ENCODE measurements at places on chromosomes 7 and 10.
A peak's percentile ranks its signal among the peaks of the same experiment; 100 is the strongest.

DNA sequence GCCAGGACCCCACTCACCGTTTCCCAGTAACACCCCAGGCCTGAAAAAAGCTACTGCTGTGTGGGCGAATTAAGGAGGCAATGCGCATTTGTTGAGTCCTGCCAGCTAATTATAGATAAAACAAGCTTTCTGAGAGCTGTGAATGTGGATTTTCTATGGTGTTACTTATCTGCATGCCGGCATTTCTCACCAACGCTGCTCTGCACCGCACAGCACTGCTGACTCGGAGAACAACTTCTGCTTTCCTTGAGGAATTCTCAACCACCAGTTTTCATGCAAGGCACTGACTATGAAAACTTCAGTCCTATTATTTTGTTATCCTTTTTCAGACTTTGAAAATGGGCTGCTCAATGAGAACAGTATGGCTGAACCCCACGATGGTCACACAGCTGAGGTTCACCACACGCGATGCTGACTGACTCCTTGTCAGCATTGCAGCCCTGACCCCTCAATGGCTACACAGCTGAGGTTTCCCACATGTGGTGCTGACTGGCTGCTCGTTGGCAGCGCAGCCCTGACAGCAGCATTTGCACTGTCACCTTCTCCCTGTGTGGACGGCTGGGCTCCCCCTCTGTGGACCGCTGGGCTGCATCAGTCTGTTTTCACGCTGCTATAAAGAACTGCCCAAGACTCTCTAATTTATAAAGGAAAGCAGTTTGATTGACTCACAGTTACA lies 190.6 kb downstream of the DIP2C start:
- H3K36me3 ChIP-seq, result no peaks in the 10 kb centered on the region
- H3K4me3 ChIP-seq, result no peak overlapping the region
- no peaks in the 10 kb centered on the region for H3K4me1 ChIP-seq

DNA sequence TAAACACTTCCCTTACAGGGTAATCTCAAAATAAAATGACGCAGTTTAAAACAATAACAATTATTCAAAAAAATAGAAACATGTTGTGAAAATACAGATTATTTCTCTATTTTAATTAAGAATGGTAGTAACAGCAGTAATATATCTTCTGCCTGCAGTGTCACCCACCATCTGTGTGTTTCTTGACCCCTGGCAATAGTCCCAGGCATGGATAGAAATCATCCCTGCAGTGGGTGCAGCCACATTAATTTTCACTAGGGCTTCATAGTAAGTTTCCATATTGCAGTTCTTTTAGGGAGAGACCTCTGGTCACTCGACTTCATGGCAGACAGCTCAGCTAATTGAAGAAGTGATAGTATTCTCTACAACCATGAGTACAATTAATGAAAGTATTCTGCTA lies 470.1 kb upstream of the TEX47 start:
- H3K27ac ChIP-seq, result no peak overlapping the region
- no peaks in the 10 kb centered on the region for H3K36me3 ChIP-seq
- no peak overlapping the region for H3K4me3 ChIP-seq
- H3K4me1 ChIP-seq, result no peaks in the 10 kb centered on the region
- H3K27me3 ChIP-seq, result no peaks in the 10 kb centered on the region
- no peak for DNase-seq

- no peak overlapping the region for H3K27ac ChIP-seq
- H3K27me3 ChIP-seq, result no peaks in the 10 kb centered on the region
- H3K4me1 ChIP-seq, result no peaks in the 10 kb centered on the region
- no peak overlapping the region for H3K4me3 ChIP-seq
Observed at GRCh38 chr7:91165846-91166230, 98.4 kb upstream of the FZD1 start.

- H3K4me3 ChIP-seq, result no peak overlapping the region
- no peak overlapping the region for H3K27ac ChIP-seq
- no peaks in the 10 kb centered on the region for H3K4me1 ChIP-seq
- DNase-seq, result no peak
- H3K36me3 ChIP-seq, result no peaks in the 10 kb centered on the region
Observed at GRCh38 chr7:119664601-119665000, 608.4 kb upstream of the KCND2 start.

- peaks cover 64% of the 10 kb centered on the region for H3K4me1 ChIP-seq
- peak overlapping the region; percentile 84 for H3K4me3 ChIP-seq
- peak overlapping the region; percentile 82 for H3K27ac ChIP-seq
- H3K36me3 ChIP-seq, result no peaks in the 10 kb centered on the region
- peak; percentile 36 for DNase-seq
- H3K27me3 ChIP-seq, result peaks cover 27% of the 10 kb centered on the region
Observed at GRCh38 chr10:71213127-71213621, 804 bp downstream of the UNC5B start.

DNA sequence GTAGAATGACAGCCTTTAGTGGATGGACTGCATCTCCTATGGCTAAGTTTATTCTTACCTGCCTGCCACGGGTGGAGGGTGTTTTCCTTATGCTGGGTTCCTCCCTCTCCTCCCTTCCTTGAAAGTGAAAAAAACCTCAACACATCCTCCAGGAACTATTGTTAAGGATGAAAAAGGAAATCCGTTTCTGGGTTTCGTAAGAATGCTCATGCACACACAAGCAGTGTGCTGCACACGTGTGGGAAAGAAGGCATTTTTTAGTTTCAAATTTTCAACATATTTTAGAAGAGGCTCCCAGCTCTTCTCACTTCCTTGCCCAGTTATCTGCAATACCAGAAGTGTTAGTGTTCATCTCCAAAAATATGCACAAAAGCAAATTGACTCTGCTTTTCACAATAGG lies 90.6 kb downstream of the FAM171A1 start:
- no peak overlapping the region for H3K4me3 ChIP-seq
- no peaks in the 10 kb centered on the region for H3K4me1 ChIP-seq
- no peaks in the 10 kb centered on the region for H3K27me3 ChIP-seq

- H3K4me1 ChIP-seq, result no peaks in the 10 kb centered on the region
- H3K27me3 ChIP-seq, result no peaks in the 10 kb centered on the region
- H3K36me3 ChIP-seq, result no peaks in the 10 kb centered on the region
- no peak for DNase-seq
- no peak overlapping the region for H3K27ac ChIP-seq
Observed at GRCh38 chr10:88598055-88598454, 11.5 kb downstream of the LIPJ start.

- no peak for DNase-seq
- H3K4me3 ChIP-seq, result no peak overlapping the region
- no peaks in the 10 kb centered on the region for H3K4me1 ChIP-seq
- no peaks in the 10 kb centered on the region for H3K27me3 ChIP-seq
- H3K27ac ChIP-seq, result no peak overlapping the region
Observed at GRCh38 chr7:154884348-154884920, 118.5 kb downstream of the PAXIP1 start.

DNA sequence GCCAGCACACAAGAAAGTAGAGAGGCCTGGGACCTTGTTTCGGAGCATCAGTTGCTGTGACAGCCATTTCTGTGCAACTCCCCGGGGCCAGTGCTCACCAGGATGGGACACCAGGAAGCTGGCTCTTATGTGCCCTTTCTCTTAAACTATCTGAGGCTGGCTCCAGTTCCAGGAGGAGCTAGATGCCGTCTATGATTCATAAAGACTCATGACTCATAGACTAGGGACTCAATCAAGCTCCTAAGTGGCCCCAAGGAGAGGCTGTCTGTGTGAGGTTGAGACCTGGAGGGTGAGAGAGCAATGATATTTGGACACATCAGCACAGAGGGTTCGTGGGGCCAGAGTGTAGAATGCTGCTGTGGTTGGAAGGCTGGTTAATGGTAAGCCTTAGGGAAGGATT lies 580.1 kb downstream of the CCSER2 start:
- H3K4me3 ChIP-seq, result no peak overlapping the region
- no peaks in the 10 kb centered on the region for H3K36me3 ChIP-seq
- no peaks in the 10 kb centered on the region for H3K27me3 ChIP-seq
- no peak overlapping the region for H3K27ac ChIP-seq

GRCh38 chr10:117587036-117587435 lies 44.5 kb downstream of the EMX2 start:
- H3K36me3 ChIP-seq, result no peaks in the 10 kb centered on the region
- no peak overlapping the region for H3K27ac ChIP-seq
- H3K4me3 ChIP-seq, result no peak overlapping the region
- peaks cover 42% of the 10 kb centered on the region for H3K27me3 ChIP-seq
- H3K4me1 ChIP-seq, result no peaks in the 10 kb centered on the region
- no peak for DNase-seq

GRCh38 chr10:96244354-96244753 lies 27.0 kb downstream of the BLNK start:
- no peak overlapping the region for H3K27ac ChIP-seq
- H3K4me3 ChIP-seq, result no peak overlapping the region
- H3K4me1 ChIP-seq, result no peaks in the 10 kb centered on the region
- no peak for DNase-seq

DNA sequence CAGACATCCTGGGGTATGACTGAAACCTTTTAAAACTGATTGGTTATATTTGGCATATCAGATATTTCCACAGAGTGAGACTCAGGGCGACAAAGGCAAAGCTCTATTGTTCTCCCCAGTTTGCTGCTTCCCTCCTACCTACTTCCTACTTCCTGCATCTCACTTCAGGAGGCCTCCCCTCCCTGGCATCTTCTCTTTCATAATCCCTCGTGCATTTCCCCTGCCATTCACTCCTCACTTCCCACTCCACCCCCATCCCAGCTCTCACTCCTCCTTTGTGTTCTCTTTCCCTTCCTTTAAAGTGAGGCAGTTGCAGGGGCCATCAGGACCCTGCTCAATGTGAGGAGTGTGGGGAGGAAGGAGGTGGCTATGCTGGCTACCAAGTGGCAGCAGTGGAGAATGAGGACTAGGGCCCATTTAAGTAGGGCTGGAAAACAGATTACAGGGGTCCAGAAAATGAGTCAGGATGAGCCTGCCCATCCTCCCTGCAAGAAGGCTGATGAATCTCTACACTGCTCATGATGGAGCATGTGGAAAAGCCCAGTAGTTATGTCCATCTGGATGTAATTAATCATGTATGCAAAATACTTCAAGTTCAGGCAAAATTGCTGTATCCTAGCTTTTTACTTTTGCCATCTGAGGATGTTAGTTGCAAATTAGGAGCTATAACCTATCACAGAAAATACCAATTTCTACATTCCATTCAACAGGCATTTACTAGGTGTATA lies 311.8 kb upstream of the IMMP2L start:
- no peaks in the 10 kb centered on the region for H3K4me1 ChIP-seq
- H3K27me3 ChIP-seq, result no peaks in the 10 kb centered on the region
- DNase-seq, result no peak
- H3K4me3 ChIP-seq, result no peak overlapping the region
- no peaks in the 10 kb centered on the region for H3K36me3 ChIP-seq
- H3K27ac ChIP-seq, result no peak overlapping the region

DNA sequence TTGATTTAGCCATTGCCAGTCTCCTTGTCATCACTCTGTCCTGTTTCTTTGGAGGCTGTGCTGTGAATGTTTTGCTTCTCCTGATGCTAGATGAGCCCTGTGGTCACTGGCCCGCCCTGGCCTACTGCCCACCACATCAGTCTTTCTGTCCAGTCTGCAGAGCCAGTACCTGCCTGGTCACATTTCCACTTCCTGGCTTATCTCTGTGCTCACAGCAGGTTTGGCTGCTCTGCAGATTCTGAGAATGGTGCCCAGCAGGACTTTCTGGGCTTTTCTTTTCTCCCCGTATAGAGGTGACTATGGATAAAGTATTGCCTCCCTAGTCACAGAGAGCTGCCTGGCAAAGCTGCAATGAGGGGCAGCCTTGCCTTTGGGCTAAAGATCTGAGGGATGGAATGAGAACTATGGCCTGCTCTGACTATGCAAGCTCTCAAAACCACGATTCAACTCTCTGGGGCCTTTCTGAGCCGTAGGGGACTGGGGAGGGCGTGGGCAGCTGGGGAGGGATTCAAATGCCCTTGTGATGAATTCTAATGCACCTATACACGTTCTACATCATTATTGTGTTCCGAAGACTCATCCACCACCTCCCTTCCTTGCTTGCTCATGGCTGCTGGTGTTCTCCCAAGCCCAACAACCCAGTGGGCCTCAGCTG lies 410.4 kb upstream of the NPVF start:
- no peaks in the 10 kb centered on the region for H3K36me3 ChIP-seq
- H3K27ac ChIP-seq, result no peak overlapping the region
- H3K4me3 ChIP-seq, result no peak overlapping the region
- no peaks in the 10 kb centered on the region for H3K27me3 ChIP-seq
- no peak for DNase-seq

DNA sequence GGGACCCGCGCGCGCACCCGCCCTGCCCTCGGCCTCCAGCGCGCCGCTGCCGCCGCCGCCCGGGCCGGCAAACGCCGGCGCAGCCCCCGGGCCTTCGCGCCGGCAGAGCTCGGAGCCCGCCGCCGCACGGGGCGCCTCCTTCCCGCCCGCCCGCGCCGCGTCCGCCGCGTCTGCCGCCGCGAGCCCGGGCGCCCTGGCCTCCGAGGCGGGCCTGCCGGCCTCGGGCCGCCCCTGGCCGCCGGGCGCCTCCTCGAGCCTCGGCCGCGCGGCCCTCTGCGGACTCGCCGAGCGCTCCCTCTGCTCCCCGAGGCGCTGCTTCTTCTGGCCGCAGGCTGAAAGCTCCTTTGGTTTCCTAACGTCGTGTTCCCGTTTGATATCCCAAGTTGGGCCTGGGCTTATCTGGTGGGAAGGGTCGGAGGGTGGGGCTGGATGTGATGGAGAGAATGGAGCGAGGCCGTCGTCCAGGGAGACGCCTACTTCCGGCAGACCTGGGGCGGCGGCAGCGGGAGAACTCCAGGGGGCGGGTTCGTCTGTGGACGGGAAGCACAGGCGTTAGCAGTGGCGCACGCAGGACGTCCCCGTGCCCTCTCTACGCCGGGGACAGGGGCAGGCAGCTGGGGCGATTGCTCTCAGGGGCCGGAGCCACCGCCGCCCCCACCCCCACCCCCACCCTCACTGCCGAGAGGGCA lies 221.0 kb downstream of the PHTF2 start:
- H3K36me3 ChIP-seq, result no peaks in the 10 kb centered on the region
- H3K27ac ChIP-seq, result no peak overlapping the region
- peak overlapping the region; percentile 24 for H3K4me3 ChIP-seq
- H3K4me1 ChIP-seq, result no peaks in the 10 kb centered on the region

DNA sequence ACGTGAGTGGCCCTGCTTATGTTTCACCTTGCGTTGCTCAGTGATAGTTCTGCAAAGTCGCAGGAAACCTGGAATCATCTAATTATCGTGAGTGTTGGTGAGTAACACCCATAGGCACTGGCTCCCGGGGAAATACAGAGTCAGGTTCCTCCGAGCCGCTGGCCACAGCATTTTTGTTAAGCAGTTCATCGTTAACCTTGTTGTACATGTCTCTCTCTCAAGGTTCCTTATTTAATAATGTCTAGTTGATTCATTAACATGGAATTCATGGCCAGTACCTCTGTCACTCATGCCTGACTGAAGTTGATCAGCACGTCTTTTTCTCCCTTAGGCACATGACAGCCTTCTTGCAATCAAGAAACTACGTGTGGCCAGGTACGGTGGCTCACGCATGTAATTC lies 3.1 kb upstream of the ZFAND2A start:
- peaks cover 18% of the 10 kb centered on the region for H3K4me1 ChIP-seq
- H3K27me3 ChIP-seq, result no peaks in the 10 kb centered on the region
- 0 out of 2 replicates have a peak, but pooled peaks cover under 1% of the 10 kb centered on the region for H3K36me3 ChIP-seq
- no peak overlapping the region for H3K4me3 ChIP-seq
- no peak for DNase-seq
- no peak overlapping the region for H3K27ac ChIP-seq

DNA sequence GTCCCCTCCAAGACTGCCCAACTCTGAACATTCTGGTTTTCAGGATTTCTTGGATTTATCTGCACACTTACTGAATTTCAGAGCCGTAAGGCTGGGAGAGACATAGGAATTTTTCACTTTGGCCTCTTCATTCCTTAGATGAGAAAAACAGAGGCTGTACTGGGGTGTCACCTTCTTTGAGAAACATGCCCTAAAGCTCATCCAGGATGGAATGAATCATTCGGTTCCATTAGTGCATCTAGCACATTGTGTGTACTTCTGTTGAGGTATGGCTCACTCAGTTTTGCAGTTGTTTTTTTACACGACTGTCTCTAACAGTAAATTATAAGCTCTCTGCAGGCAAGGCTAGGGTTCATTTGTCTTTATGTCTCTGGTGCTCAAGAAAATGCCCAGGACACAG lies 383.4 kb downstream of the GATA3 start:
- no peak overlapping the region for H3K4me3 ChIP-seq
- DNase-seq, result no peak
- no peaks in the 10 kb centered on the region for H3K27me3 ChIP-seq
- H3K36me3 ChIP-seq, result no peaks in the 10 kb centered on the region

All from HCT116 (cell line).